ENCODE measurements at places on chromosomes 13 and 19. TPM values are rescaled to one million over a fixed set of nuclear protein-coding genes. Genes with fewer than 3 reads are reported as not detected.

DNA sequence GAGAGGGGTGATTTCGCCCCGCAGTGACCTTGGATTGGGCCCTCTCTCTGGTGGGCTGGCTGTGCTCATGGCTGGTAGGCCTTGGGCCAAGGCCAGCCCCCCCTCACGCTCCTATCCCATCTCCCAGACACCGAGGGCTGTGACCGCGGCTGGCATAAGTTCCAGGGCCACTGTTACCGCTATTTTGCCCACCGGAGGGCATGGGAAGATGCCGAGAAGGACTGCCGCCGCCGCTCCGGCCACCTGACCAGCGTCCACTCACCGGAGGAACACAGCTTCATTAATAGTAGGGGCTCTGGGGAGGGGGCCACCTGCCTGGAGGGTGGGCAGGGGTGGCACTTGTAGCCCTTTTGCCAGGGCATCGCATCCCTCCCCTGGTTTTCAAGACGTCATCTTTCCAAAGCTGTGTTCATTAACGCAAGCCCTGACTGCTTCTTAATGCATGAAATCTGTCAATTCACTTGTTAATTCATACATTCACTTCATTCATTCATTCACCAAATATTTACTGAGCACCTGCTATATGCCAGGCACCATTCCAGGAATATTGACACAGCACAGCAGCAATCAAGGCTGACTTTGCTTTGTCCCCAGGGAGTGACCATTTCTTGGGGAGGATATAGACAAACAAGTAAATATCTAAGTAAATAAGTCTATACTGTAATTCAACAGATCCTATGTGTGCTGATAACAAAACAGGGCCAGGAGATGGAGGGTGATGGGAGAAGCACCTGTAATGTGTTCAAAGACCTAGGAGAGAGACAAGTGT is 26.6 kb downstream of the NCAN start:
- no peak for DNase-seq

- DNase-seq: no peak
Measured at GRCh38 chr13:86870444-86870843, 800.7 kb upstream of the SLITRK5 start.

GRCh38 chr13:73754241-73754640 is 380.0 kb downstream of the KLF12 start:
- DNase-seq: no peak

DNA sequence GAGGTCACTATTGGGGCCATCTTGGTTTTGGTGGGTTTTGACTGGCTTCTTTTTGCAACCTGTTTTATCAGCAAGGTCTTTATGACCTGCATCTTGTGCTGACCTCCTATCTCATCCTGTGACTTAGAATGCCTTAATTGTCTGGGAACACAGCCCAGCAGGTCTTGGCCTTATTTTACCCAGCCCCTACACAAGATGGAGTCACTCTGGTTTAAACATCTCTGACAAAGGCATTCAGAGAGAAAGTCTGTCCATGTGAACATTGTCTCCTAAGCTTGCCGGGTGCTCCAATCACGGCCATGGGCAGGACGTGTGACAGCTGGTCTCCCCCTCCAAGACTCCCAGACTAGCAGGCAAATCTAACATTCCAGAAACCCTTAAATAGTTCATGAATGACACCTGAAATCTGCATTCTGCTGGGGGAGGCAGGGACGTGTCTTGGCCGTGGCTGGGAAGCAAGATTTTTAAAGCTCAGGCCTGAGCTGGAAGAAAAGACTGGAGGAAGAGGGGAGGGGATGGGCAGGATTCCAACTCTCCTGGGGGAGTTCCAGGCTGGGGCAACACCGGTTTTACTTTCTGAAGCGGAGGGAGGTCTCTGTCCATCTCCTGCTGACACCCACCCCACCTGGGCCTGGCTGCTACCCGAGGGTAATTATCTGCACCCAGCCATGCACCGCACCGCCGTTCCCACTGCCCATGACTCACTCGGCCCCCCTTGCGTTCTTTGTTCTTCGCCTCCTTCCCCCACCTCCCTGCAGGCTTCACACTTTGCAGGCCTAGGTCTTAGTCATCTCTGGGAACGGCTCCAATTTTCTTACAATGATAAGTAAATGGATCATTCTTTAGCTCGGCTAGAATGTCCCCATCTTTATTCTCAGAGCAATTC is 11.6 kb upstream of the OR1M1 start:
- peak; percentile 98 for DNase-seq

DNA sequence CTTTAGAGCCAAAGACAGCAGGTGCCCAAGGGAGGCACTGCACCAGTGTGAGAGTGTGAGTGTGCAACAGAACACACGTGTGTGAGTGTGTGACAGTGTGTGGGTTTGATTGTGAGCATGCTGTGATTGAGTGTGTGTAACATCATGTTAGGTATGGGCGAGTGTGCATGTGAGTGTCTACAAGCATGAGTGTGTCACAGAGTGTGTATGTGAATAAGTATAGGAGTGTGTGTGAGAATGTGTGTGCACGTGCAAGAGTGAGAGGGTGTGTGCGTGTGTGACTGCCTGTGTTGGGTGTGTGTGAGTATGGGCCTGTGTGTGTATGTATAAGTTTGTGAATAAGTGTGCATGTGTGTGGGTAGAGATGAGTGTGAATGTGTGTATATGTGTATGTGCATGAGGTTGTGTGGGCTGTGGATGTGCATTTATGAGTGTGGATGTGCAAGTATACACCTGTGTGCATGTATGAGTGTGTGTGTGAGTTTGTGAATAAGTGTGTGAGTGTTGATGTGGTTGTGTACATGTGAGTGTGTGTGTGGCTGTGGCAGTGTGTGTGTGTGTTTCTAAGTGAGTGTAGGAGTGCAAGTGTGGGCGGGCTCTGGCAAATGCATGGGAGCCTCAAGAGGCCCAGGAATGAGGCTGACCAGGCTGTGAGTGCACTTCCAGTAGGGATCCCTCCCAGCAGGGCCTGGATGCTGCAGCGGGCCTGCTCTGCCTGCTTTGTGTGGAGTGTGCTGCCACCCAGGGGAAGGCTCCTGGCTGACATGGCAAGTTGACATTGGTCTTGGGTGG is 198.4 kb downstream of the COL4A1 start:
- DNase-seq: peak; percentile 78

GRCh38 chr13:38399535-38399934 is 49.9 kb downstream of the UFM1 start:
- no peak for DNase-seq

DNA sequence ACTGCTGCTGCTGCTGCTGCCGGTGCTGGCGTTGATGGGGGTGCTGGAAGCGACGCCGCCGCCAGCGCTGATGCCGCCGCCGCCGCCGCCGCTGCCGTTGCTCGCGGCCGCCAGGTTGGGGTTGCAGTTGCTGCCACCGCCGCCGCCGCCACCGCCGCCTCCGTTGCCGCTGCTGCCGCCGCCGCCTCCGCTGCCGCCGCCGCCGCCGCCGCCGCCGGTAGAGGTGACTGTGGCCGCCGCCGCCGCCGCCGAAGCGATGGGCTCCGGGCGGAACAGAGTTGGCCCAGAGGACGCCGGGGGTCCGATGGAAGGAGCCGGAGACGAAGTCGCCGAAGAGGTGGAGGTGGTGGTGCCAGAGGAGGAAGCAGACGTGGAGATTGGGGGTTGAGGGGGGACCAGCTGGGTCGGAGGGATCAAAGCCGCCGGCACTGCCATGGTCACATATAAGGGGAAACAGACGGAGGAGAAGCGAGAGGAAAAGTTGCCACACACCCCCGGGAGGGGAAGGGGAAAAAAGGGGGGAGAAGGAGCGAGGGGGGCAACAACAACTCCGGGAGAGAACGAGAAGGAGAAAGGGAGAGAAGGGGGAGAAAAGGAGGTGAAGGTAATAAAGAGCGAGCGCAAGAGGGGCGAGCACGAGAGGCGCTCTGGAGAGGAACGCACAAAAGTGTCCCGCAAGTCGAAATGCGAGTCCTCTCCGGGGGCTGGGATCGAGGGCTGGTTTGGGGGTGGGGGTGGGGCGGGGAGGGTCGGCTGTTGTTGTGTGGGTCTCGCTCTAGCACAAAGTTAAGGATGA is 471 bp downstream of the DACH1 start:
- peak; percentile 1 for DNase-seq

GPR18 gene
- total RNA-seq: not detected

CRTC1 gene
- total RNA-seq: 2.2 TPM

- DNase-seq: peak; percentile 12
Measured at GRCh38 chr13:46527237-46527636, 25.7 kb upstream of the LRCH1 start.

NANOS2 gene
- total RNA-seq: not detected

AMER2 gene
- not detected for total RNA-seq

GRCh38 chr13:83485101-83485500 is 397.2 kb downstream of the SLITRK1 start:
- no peak for DNase-seq

SPIB gene
- not detected for total RNA-seq

ZNF296 gene
- total RNA-seq: not detected

HS6ST3 gene
- total RNA-seq: not detected

GRCh38 chr19:2588081-2588777 is 112.3 kb downstream of the GADD45B start:
- DNase-seq: no peak

GRCh38 chr19:377801-378581 is 31.0 kb downstream of the C2CD4C start:
- peak; percentile 6 for DNase-seq

PTH2 gene
- total RNA-seq: not detected
